ENCODE measurements at places on chromosomes 16 and 17.

DNA sequence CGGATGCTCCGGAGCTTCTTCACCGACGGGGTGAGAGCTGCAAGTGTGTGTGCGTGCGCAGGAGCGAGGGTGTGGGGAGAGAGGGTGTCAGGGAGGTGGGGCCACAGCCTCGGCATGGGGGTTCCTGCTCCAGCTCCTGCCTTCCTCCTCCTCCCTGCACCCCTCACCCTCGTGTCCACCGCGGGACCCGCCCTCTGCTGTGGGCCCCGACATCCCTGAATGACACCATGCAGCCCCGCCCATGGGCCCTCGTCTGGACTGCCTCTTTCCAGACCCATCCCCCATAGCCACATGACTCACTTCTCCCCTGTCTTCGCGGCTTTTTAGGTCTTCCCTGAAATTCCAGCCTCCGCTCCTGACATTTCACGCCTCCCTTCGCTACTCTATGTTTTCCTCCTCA lies 41.6 kb downstream of the ARHGAP23 start:
- peak; percentile 91 for DNase-seq

DNA sequence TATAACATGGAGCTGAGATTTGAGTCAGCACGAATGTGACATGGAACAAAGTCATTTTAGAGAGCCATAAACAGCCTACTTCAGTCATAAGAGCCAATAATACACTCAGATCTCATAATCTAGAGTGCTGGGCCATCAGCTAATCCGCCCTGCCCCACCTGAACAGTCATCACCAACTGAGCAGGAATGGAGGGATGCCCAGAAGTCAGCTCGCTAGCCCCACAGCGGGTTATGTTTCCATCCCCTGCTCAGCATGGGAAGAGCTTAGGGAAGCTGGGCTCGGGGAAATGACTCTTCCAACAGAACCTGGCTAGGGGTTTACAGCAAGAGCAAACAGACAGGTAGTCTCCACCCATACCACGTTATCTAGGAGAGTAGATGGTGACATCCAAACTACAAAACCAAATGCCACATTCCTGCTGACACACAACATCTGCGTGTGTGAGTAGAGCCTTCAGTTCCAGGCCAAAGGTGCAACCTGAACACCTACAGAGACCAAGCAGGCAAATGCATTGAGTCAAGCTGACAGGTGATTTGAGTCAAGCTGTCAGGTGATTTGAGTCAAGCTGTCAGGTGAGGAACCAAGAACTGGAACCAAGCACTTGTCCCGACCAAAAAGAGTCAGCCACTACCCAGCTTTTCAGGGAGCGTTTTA lies 2.0 kb downstream of the TMEM11 start:
- DNase-seq, result no peak

DNA sequence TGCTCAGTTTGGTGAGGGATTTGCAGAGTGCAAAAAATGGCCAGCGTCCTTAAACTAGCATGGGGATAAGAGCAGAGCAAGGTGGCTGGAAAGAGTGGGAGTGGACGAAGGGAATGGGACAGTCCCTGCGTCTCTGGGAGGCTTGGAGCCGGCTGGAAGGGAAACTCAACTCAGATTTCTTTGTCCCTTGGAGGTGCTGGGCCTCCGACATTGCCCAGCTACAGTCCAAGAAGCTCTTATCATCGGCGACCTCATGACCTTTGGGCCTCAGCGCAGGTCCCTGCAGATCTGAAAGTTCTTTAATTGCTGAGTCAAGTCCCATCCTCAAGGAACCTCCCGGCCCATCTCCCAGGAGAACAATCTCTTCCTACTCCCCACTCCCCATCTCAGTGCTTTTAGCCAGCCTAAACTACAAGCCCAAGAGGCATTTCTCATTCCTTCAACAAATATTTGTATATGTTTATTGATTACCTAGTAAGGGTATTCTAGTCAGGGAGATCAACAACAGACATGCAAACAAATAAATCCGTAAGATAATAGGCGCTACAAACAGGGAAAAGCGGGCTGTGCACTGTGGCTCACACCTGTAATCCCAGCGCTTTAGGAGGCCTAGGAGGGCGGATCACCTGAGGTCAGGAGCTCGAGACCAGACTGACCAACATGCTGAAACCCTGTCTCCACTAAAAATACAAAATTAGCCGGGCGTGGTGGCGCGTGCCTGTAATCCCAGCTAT lies 985 bp upstream of the TMEM107 start:
- no peak for DNase-seq

DNA sequence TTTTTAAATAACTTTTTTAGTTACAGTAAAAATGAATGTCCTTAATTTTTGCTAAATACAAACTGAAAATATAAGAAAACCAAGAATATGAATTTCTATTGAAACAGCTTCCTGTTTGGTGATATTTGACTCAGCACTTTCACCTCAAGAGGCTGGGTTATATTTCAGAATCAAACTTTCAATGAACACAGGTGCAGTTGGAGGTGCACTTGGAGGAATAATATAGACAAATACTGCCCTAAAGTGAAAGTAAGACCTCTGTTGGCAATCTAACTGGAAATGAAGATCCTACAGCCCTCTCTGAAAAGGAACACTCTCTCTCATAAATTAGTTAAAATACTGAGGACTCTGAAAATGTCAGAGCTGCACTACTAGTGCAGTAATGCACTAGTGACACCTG lies 106.2 kb downstream of the BRIP1 start:
- DNase-seq, result no peak

DNA sequence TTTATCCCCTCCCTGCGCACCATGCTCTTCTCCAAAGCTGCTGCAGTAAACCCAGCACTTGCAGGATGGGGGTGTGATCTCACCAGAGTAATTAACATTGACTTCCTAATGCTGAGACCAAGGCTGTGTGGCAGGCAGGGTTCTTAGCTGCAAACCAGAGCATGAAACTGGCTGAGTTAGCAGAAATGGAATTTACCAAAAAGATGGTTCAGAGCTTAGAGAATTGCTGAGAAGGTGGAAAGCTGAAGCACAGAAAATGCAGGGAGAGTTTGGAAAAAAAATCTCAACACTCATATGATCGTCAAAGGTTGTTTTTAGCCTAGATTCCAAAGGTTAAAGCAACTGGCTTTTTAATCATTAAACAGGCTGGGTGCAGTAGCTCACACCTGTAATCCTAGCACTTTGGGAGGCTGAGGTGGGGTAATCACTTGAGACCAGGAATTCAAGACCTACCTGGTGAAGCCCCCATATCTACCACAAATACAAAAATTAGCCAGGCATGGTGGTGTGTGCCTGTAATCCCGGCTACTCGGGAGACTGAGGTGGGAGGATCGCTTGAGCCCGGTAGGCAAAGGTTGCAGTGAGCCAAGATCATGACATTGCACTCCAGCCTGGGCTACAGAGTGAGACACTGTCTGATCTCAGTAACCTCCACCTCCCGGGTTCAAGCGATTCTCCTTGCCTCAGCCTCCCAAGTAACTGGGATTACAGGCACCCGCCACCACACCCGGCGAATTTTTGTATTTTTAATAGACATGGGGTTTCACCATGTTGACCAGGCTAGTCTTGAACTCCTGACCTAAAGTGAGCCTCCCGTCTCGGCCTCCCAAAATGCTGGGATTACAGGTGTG lies 6.0 kb upstream of the TXNDC11 start:
- no peak for DNase-seq

DNA sequence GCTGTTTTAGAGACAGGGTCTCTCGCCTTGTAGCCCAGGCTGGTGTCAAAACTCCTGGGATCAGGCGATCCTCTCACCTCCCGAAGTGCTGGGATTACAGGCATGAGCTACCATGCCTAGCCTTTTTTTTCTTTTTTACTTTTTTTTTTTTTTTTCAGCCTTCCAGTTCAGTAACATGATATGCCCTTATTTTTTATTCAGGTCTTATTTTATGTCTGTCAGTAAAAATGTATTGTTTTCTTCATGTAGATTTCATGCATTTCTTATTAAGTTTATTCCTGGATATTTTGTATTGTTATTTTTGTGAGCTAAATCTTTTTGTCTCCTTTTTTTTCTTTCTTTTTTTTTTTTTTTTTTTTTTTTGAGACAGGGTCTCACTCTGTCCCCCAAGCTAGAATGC lies 2.7 kb upstream of the FOXN1 start:
- DNase-seq, result no peak

GRCh38 chr17:28105501-28105900 lies 63.0 kb downstream of the NLK start:
- no peak for DNase-seq

- no peak for DNase-seq
Observed at GRCh38 chr16:77858060-77858459, 69.7 kb downstream of the VAT1L start.

- peak; percentile 66 for DNase-seq
Observed at GRCh38 chr17:64741038-64741641, 79.0 kb upstream of the SMURF2 start.

- no peak for DNase-seq
Observed at GRCh38 chr17:70414300-70414699, 245.0 kb downstream of the KCNJ2 start.

DNA sequence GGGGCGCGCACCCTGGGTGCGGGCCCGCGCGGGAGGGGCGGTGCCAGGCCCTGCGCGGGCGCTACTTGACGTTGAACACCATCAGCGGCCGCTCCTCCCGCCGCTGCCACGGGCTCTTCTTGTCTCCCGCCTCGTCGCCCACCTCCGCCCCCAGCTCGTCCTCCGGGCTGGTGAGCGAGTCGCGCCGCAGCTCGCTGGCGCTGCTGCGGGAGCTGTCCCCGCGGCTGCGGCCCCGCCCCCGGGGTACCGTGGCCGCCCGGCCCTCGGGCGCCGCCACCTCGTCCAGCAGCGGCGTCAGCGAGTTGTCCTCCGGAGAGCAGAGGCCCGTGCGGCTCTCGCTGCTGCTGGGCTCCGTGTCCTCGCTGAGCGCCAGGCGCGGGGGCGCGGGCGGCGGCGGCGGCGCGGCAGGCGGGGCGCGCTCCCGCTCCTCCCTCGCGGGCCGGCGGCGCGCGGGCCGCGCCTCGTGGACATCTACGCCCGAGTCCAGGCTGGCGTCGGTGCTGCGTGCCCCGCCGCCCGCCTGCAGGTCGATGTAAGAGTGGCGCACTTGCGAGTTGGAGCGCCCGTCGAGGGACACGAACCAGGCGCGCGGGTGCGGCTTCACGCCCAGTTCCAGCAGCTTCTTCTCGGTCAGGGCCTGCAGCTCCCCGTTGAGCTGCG lies 8.7 kb downstream of the GRN start:
- DNase-seq, result no peak

DNA sequence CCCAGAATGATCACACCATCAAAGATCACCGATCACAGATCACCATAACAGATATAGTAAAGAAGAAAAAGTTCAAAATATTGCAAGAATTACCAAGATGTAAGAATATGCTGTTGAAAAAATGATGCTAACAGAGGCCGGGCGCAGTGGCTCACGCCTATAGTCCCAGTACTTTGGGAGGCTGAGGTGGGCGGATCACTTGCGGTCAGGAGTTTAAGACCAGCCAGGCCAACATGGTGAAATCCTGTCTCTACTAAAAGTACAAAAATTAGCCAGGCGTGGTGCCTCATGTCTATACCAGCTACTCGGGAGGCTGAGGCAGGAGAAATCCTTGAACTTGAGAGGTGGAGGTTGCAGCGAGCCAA lies 53.2 kb downstream of the CPPED1 start:
- DNase-seq, result no peak

GRCh38 chr17:42185621-42185930 lies 324 bp upstream of the HCRT start:
- no peak for DNase-seq

DNA sequence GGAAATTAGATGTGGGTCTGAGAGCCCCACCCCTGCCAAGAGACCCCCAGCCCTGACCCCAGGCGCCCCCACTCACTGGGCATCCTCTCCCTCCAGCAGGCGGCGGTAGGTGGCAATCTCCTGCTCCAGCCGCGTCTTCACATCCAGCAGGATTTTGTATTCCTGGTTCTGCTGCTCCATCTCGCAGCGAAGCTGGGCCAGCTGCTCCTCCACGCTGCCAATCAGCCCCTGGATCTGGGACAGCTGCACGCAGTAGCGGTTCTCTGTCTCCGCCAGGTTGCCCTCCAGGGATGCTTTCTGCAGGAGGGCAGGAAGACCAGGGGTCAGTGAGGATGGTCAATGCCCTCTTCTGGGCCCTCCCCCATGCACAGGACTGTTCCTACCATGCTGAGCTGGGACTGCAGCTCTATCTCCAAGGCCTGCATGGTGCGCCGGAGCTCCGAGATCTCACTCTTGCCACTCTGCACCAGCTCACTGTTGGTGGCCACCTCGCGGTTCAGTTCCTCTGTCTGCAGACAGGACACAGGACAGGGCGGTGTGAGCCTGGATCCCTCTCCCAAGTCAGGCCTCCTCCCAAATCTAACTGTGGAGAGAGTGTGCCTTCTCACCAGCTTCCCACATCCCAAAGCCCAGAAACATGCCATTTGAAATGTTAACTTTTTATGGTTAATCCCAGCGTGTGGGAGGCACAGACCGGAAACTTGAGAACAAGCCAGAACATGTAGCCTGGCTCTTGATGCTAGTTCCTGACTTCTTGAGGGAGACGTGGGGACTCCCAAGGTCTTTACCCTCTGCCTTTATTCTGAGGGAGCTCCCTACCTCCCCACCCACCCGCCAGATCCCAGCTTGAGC lies 3.6 kb downstream of the KRT17 start:
- no peak for DNase-seq

DNA sequence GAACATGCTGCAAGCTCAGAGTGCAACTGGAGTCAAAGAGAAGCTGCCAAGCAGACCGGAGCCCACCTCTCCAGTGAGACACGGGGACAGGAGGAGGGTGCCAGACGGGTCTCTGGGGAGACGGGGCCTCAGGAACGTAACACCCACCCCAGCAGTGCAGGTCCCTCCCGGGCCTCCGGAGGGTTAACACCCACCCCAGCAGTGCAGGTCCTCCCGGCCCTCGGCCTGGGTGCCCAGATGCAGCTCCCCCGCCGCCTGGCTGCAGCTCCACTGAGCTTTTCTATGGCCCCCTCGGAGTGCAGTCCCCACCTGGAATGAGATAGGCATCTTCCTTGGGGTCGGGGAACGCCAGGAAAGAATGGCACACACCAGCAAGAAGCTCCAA lies 89.9 kb downstream of the ZNF778 start:
- no peak for DNase-seq
